ENCODE measurements at places on chromosomes 3 and 15.

- no peak for DNase-seq
Measured at GRCh38 chr15:59115047-59115446, 10.1 kb downstream of the CCNB2 start.

DNA sequence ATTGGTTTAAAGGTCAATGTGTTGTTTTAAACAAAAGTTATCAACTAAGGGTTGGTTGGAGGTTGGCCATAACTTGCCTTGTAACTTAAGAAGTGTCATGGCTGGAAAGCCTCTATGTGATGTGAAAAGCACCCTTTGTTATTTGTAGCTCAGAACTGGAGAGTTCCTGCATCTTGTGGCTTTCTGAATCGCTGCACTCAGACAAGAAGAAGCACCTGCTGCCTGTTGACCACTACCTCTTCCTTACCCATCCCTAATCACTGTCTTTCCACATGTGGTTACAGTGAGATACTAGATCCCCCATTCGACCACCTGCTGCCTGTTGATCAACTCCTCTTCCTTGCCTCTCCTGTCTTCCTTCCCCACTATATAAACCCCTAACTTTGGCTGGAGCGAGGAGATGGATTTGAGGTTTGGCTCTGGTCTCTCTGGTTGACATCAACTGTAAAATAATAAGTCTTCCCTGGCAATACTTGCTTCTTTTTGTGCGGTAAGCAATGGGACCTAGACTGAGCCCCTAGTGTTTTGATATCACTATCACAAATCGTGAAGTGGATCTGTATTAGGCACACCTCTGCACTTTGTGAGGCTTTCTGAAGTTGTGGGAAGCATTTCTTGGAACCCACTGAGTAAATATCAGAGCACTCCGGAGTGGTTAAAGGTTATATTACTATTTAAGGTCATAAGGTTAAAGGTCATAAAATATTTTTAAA, 13.8 kb downstream of the RPL39L start:
- DNase-seq, result no peak

DNA sequence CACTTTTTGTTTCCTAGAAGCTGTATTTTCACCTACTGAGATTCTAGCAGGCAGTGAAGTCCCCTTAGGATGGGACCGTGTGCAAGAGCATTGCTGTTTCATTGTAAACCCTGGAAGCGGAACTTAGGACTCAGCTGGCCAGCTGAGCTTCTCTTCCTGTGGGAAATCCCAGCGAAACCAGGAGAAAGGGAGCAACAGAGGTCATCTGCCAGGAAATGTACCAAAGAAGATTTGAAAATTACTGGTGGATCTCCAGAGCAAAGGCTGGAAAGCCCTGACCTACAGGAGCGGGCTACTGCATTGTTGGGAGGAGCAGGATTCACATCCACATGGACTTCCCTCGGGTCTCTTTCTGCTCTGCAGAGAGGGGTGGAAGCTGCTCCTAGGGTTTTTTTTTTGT, 7.6 kb upstream of the ADPRH start:
- no peak for DNase-seq

- DNase-seq, result no peak
Measured at GRCh38 chr15:63362885-63363284, 18.8 kb downstream of the CA12 start.

DNA sequence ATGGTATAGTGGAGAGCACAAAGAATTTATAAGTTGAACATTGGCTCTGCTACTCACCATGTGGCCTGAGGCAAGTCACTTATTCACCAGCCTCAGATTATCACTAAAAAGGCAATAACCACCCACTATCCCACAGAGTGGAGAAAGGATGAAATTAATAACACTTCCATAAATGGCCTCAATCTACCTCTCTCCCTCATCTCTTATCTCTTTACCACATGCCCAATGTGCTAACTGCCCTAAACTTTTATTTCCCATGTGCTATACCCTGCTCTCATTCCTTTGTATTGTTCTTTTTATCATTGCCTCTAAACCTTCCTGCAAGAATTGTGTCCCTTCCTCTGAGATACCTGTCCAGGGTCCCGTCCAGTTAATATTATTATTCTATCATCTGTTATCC, 26.0 kb downstream of the SLC12A6 start:
- no peak for DNase-seq

DNA sequence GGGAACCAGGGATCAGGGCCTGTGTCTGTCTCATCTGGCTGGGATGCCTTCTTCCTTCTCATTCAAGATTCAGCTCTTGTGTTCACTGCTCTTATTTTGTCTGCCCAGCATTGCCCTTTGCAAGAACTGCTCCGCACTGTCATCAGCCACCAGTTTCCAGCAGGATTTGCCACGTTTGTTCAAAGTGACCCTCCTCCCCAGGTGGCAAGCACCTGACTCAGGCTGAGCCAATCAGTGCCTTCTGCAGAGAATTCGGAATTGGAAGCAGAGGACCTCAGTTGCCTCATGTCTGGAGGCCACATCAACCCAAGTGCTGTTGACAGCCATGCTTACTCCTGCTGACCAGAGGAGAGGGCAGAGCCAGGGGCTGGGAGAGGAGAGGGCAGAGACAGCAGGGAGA, 124.5 kb downstream of the SMAD6 start:
- no peak for DNase-seq

DNA sequence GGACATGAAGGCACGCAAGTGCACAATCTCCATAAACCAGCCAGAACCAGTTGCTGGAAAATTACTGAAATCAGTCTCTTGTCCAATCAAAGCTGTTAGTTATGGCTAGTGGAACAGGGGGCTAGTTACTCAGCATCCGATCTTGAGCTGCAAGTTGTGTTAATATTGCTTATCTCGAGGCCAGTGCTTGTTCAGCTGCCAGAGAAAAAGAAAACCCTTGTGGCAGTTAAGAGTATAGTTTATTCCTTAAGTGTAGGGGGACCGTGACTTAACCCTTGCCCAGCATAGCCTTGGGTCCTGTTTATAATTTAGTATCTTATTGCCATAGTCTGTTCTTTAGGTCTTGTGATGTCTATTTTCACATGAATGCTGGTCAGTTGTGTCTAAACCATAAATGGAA, 268.5 kb downstream of the CD47 start:
- DNase-seq, result no peak
